ENCODE measurements at places on chromosomes 5 and 9.
A peak's percentile ranks its signal among the peaks of the same experiment; 100 is the strongest.

GRCh38 chr5:176652136-176652535 lies 4.9 kb downstream of the TSPAN17 start:
- no peak for DNase-seq

DNA sequence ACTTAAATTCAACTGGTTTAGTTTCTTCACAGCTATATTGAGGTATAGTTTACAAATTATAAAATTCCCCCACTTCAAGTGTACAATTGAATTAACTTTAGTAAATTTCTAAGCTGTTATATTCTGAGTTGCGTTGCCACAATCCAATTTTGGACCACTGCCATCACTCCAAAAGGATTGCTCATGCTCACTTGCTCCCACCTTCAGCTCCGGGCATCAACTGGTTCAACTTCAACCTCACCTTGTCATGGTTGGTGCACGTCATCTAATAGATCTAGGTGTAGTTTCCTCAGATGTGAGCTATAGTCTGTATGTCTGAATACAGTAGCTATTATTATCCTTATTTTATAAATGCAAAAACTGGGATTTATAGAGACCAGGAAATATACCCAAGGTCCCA lies 942.5 kb upstream of the WWC1 start:
- DNase-seq, result no peak

GRCh38 chr5:102759289-102759688 lies 4.2 kb downstream of the PAM start:
- no peak for DNase-seq

DNA sequence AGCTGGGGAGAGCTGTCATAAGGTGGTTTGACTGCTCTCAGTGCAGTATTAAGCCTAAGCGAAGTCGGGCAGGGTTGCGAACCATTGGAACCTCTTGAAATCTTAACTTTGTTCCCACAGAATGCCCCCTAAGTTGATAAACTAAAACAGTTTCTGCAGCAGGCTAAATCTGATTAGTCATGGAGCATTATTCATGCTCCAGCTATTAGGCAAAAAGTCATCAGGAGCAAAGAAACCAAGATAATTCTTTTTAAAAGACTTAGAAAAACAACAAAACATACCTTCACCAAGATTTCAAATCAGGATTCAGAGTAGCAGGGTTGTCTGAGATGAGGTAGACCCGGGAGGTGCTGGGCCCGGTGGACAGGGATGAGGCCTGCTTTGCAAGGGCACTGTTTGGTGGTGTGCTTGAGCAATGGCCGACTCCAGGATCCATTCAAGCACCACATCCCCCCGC lies 69.9 kb upstream of the PLPP1 start:
- no peak for DNase-seq

- no peak for DNase-seq
Measured at GRCh38 chr9:127505396-127506116, 54.2 kb downstream of the LRSAM1 start.

GRCh38 chr9:132671620-132672412 lies 1.6 kb downstream of the GTF3C4 start:
- no peak for DNase-seq

DNA sequence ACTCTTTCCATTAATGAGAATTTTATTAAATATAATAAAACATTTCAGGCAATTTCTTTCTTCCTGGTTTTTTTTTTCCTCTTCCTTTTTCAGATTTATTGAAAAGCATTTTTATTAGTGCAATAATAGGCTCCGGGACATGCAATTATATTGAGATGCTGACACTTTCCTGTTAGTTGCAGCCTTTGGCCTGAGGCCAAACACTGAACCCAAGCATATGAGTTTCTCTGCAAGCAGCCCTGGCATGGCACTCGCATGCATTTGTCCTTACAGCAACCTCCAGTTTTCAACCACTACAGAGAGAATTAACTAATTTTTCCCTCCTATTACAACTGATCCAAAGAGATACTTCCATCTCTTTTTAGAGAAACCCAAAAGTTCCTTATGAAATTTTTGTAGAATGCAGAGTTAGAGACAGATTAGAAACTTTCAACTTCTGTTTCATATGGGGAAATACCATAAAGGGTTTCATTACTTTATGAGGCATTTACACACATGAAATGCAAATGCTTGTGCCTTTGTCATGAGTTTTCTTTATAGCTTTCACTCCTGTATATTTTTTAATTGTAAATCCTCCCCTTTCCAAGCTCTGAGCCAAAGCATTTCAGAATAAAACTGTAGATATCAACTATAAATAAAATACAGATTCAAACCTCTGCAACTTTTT lies 183.0 kb downstream of the CETN3 start:
- no peak for DNase-seq

DNA sequence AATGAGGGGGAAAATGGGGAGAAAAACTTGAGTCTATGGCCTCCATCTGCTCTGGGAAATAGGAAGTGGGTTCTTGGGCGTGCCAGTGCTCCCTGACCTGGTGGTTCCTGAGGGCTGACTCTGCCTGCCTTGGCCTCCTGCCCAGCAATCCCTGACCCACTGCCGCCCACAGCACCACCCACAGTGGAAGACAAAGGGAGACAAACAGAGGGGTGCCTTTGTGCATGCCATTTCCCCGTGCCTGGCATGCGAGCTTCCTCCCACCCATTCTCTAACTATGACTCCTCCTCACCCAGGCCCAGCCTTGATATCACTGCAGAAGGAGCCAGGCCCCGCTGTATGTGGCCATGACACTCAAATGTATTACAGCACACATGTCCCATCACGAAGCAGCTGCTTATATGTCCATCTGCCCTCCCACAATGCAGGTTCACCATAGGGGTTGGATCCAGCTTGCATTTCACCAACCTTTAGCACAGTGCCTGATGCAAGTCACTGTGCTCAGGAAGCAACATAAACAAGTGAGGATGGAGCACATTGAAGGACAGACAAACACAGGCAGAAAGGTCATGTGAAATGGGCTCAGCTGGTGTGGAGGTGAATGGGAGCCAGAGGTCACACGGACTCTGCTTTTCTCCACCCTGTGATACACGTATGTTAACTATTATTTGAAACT lies 84.4 kb downstream of the ADRB2 start:
- peak; percentile 38 for DNase-seq

GRCh38 chr9:99169982-99170761 lies 51.6 kb downstream of the ALG2 start:
- no peak for DNase-seq

- no peak for DNase-seq
Measured at GRCh38 chr9:32543047-32543446, 9.1 kb upstream of the SMIM27 start.

DNA sequence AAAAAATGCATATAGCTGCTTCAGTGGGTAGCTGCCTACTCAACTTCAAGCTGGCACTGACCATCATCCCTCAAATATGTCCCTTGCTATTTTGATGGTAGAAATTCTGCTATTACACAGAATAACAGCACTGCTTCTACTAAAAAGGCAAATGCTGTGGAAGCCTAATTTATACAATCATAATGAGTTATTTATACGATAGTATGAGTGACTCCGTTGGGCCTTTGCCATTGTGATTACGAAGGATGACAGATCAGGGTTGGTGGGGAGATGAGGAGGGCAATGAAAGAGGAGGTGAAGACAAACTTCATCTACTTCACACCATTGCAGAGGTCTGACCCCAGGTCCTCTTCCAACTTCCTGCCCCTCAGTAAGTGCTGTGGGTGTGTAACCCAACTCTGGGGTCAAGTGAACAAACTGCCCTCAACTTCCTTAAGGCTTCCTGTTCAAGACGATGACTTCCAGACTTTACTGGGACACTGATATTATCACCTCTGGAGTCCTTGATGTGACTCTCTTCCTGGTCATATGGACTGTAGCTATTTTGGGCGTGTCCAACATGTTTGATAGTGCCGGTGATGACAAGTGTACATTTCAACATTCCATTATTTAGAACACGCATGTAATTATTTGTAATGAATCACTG lies 74.1 kb upstream of the RPS23 start:
- DNase-seq, result no peak

- no peak for DNase-seq
Measured at GRCh38 chr9:36126016-36126730, 10.4 kb upstream of the GLIPR2 start.

GRCh38 chr9:18721267-18721994 lies 247.5 kb downstream of the ADAMTSL1 start:
- no peak for DNase-seq

GRCh38 chr9:108857572-108857971 lies 1.8 kb upstream of the ACTL7B start:
- DNase-seq, result no peak

DNA sequence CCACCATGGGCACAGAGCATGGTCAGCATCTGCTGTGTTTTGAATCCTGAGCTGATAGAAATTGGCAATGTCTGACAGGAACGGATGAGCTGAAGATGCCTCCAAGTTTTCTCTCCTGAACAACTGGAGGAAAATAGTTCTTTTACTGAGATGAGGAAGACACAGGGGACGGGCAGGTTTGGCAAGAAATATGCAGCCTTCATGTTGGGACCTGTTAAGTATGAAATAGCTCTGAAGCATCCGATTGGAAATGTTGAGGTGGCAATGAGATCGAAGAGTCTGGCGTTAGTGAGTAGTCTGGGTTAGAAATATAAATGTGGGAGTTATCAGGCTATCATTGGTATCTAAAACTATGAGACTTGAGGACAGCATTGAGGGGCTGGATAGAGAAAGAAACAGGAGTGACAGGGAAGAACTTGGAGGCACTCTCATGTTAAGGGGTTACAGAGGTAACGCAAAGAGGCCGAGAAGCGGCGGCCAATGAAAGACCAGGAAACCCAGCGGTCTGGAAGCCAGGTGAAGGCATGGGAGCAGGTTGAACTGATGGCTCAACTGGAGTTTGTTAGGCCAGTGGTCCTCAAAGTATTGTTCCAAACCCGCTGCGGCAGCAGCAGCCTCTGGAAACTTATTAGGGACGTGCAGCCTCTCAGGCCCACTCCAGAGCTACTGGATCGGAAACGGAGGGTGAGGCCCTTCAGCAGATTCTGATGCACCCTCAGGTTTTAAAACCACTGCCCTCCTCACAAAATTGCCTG lies 1.0 kb upstream of the MAMDC2 start:
- no peak for DNase-seq

DNA sequence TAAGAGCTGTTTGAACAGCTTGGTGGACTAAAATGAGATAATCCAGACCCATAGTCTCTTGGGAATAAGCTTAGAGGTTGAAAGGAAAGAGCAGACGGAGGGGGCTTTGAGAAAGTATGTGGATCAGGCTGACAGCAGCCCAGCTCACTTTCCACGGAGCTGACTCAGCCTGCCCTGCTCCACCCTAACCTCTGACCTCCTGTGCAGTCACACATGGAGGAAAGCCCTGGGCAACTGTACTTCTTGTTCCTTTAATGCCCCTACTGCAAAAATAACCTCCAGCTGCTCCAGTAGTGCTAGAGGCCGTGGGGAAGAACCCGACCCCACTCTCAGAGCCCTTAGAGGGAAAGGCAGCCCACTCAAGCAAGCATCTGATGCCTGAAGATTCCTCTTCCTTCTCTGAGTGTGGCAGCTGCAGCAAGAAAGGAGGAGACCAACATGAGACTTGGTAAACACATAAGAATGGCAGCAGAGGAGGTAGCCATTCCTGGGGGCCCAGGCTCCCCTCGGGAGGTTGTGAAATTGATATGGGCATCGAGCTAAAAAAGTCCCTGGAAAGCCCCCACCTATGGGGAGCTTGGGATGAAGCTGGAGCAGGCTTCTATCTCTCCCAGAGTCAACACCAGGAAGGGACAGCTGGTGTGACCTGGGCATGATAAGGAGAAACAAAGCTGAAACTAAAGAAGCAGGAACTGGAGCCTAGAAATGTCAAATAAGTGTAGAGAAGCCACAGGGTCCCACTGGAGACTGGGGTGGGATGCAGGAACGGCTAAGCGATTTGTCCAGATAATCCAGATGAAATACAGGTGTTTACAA lies 204.3 kb downstream of the PIK3R1 start:
- no peak for DNase-seq

GRCh38 chr9:119556129-119556875 lies 187.1 kb upstream of the BRINP1 start:
- DNase-seq, result no peak

- peak; percentile 16 for DNase-seq
Measured at GRCh38 chr5:62143268-62144229, 162.5 kb upstream of the KIF2A start.
